Kidney glomerular epithelial cell (primary cell): ENCODE measurements at places on chromosomes 2 and 18.
A peak's percentile ranks its signal among the peaks of the same experiment; 100 is the strongest.

DNA sequence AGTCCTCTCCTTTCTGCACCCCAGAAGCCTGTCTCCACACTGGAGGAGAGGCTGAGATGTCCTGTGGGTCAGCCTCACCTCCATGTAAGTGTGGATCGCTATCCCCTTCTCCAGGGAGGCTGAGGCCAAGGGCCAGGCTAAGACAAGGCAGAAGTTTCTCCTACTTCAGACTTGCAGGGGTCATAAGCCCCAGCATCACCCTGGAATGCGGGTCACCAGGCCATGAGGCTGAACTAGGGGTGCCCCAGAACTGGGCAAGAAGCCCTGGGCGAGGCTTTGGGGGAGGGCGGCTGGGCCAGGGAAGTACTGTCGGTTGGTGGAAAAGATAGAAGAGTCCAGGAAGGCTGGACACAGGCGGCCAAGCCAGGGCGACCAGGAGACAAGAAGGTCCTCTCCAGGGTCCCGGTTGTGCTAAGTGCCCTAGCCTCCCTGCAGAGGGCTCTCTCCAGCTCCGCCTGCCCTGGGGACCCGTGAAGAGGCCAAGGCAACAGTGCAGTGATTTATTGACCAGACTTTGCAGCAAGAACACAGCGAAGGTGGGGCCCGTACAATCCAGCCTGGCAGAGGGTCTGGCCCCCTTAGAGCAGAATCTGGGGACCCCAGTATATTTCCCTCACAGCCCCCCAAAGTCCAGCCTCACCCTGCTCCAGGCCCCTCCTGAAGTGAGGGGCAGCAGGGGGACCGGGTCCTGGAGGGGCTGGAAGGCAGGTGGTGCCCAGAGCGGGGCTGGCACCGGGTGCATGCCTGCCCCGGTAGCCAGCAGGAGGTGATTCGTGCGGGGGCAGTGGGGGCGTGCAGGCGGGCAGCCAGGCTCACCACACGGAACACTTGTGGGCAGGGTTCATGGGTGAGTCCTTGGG is 8.1 kb downstream of the ECEL1 start:
- no peak for DNase-seq

- DNase-seq, result peak; percentile 22
These were observed 44.3 kb downstream of the RDH14 start for GRCh38 chr2:18516112-18516511.

GRCh38 chr2:11129598-11130449 is 25.4 kb upstream of the SLC66A3 start:
- DNase-seq, result no peak

- no peak for DNase-seq
These were observed 318.5 kb upstream of the TCF4 start for GRCh38 chr18:55906536-55906935.

DNA sequence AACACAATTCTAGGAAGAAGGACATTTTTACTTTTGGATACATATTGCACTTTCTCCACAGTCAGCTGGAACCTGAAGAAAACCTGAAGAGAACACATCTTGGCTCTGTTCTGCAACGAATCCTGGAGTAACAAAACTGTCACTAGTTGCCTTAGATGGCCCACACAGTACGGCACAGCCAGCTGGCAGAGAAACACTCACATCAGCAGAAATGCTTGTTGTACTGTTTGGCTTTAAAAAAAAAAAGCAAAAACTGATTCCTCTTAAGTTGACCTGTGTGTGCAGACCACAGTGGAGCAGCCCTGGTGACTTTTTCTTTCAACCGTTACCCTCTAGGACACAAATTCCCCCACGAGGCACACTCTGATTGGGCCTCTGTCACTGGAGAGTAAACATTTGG is 152.3 kb upstream of the TWIST2 start:
- no peak for DNase-seq
